ENCODE measurements at places on chromosomes 6 and 20.

GRCh38 chr6:45631396-45631795 lies 253.7 kb upstream of the SUPT3H start:
- H3K36me3 ChIP-seq: no peaks in the 10 kb centered on the region
- DNase-seq: no peak
- H3K27ac ChIP-seq: no peak overlapping the region

DNA sequence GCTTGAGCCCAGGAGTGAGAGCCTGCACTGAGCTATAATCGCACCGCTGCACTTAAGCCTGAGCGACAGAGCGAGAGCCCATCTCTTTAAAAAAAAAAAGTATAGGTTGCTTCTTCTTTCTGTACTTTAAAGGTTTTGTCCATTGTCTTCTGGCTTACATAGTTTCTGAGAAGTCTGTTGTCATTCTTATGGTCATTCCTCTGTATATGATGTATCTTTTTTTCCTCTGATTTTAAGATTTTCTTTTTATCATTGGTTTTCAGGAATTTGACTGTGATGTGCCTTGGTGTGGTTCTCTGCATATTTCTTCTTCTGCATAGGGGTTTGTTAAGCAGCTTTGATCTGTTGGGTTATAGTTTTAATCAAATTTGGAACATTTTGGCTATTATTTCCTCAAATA lies 29.1 kb downstream of the QRSL1 start:
- no peak overlapping the region for H3K27ac ChIP-seq
- H3K4me3 ChIP-seq: no peak overlapping the region
- no peaks in the 10 kb centered on the region for H3K4me1 ChIP-seq

- H3K27ac ChIP-seq: no peak overlapping the region
- no peak overlapping the region for H3K4me3 ChIP-seq
- no peak for DNase-seq
- H3K27me3 ChIP-seq: no peaks in the 10 kb centered on the region
- no peaks in the 10 kb centered on the region for H3K36me3 ChIP-seq
Observed at GRCh38 chr6:101605426-101605825, 211.9 kb downstream of the GRIK2 start.

DNA sequence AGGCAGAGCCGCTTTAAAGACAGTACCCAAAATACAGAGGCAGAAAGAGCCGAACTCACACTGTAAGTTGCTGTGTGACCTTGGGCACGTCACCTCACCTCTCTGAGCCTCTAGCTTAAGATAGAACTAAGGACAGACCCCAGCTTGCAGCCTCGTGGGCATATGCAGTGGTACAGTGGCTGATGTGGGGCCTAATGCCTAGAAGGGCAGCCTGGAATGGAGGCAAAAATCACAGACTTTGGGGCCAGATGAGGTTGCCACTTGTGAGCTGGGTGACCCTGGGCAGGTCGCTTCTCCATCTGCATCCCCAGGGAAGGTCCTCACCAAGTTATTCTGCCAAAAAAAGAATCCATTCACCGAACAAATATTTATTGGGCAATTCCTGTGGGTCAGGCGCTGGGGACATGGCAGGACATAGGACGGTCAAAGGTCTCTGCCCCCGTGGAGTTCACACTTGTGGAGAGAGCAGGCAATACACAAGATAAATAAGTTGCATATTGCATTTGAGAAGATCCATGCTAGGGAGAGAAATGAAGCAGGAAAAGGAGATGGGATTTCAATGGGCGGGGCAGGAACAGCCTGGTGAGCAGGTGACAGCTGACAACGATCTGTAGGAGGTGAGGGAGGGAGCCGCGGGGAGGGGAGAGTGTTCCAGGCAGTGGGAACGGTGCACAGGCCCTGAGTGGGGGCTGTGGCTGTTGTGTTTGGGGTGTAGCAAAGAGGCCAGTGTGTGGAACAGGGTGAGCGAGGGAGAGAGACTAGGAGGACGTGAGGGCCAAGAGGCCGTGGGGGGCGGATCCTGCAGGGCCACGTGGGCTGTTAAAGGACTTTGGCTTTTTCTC lies 115.2 kb downstream of the CEBPB start:
- no peaks in the 10 kb centered on the region for H3K36me3 ChIP-seq
- peak overlapping the region; percentile 20 for H3K4me3 ChIP-seq
- H3K27ac ChIP-seq: peak overlapping the region; percentile 45

GRCh38 chr6:52546678-52547077 lies 30.2 kb downstream of the TRAM2 start:
- peak overlapping the region; percentile 24 for H3K27ac ChIP-seq
- H3K4me3 ChIP-seq: peak overlapping the region; percentile 12
- H3K27me3 ChIP-seq: peaks cover 2% of the 10 kb centered on the region

DNA sequence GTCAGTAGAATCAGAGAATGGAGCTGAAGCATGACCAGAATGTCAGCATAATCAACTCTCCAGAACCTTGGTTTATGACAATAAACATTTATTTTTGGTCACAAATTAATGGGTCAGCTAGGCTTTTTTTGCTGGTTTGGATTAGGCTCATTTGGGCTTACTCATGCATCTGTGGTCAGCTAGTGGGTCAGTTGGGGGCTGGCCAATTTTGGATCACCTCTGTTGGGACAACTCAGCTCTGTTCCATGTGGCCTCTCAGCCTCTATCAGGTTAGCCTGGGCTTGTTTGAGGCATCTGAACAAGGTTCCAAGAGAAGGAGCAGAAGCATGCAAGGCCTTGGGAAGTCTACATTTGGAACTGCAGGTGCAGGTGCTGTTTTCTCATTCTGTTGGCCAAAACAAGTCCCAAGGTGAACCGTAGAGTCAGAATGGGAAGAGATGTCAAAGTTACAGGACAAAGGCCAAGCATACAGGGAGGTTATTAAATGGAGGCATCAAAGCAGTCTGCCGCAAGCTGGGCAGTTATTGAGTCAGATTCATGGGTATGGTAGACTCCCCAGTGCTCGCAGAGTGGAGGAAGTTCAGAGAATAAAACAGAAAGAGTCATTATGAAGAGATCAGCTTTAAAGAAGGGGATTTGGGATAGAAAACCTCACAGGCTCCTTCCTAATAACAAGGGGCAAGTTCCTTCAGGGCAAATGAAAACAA lies 173.0 kb downstream of the PLCB4 start:
- no peaks in the 10 kb centered on the region for H3K36me3 ChIP-seq
- no peak overlapping the region for H3K27ac ChIP-seq
- H3K4me1 ChIP-seq: no peaks in the 10 kb centered on the region
- H3K27me3 ChIP-seq: no peaks in the 10 kb centered on the region
- DNase-seq: no peak
- H3K4me3 ChIP-seq: no peak overlapping the region

Measured in glutamatergic neuron (in vitro differentiated cells).